ENCODE measurements at places on chromosomes 3 and 15. TPM values are rescaled to one million over a fixed set of nuclear protein-coding genes. Genes with fewer than 3 reads are reported as not detected.

GRCh38 chr3:123161167-123161566 lies 40.6 kb upstream of the SEC22A start:
- DNase-seq = no peak
- no peak overlapping the region for H3K4me3 ChIP-seq
- H3K27ac ChIP-seq = no peak overlapping the region
- peaks cover 6% of the 10 kb centered on the region for H3K4me1 ChIP-seq

DNA sequence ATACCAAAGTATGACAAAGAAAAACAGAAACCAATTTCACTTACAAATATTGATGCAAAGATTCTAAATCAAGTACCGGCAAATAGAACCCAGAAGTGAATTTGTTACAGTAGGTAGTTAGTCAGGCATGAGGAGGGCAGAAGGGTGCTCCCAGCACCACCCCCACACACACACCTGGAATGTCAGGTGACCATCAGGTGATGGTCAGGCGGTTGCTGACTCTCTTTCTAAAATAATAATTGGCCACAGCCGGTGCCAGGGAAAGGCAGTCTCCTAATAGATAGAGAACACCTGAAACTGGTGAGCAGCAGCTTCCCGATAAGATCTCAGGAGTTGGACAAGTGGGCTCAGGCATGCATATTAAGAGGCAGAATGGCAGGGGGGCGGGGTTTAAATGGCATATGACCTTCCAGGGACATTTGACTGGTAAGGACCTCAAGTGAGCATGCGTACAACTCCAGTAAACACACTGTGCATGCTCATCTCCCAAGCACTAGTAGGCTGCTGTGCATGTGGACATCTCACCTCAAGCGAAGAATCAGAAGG lies 131.1 kb downstream of the ANO10 start:
- no peak overlapping the region for H3K4me3 ChIP-seq
- no peaks in the 10 kb centered on the region for H3K4me1 ChIP-seq
- H3K36me3 ChIP-seq = no peaks in the 10 kb centered on the region
- no peaks in the 10 kb centered on the region for H3K27me3 ChIP-seq

FAM98B gene
- 24.8 TPM for total RNA-seq

ZKSCAN7 gene
- 3.6 TPM for total RNA-seq

GRCh38 chr15:82647045-82647834 lies at the start of gene CPEB1:
TSS of gene CPEB1 (minus strand) at chr15:82647363. CDS start at chr15:82628459, 18,904 bp downstream.
- H3K27me3 ChIP-seq = peaks cover 48% of the 10 kb centered on the region
- no peak within 1 kb of the TSS for H3K27ac ChIP-seq
- peak within 1 kb of the TSS; percentile 53 for H3K4me3 ChIP-seq
- DNase-seq = no peak

All from upper lobe of right lung (tissue), 1 donor.